ENCODE measurements at places on chromosomes 12 and 14.

DNA sequence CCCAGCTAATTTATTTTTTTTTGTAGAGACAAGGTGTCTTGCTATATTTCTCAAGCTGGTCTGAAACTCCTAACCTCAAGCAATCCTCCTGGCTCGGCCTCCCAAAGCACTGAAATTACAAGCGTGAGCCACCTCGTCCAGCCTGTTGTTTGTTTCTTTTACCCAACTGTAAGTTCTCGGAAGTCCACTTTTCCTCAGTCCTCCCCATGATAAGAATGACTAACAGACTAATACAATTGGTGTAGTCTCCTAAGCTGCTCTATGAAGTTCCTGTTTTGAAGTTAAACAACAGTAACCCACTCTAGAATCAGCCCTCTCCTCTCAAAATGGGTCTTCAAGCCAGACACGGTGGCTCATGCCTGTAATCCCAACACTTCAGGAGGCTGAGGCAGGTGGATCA, 36.5 kb downstream of the HIGD1C start:
- DNase-seq = no peak

GRCh38 chr12:31236998-31237637, 88.8 kb downstream of the SINHCAF start:
- no peak for DNase-seq

- DNase-seq = no peak
Observed at GRCh38 chr12:129409281-129409680, 494.5 kb downstream of the TMEM132D start.

- no peak for DNase-seq
Observed at GRCh38 chr12:110203546-110203945, 77.5 kb upstream of the ATP2A2 start.

- DNase-seq = no peak
Observed at GRCh38 chr12:25017336-25017735, 68.4 kb upstream of the BCAT1 start.

DNA sequence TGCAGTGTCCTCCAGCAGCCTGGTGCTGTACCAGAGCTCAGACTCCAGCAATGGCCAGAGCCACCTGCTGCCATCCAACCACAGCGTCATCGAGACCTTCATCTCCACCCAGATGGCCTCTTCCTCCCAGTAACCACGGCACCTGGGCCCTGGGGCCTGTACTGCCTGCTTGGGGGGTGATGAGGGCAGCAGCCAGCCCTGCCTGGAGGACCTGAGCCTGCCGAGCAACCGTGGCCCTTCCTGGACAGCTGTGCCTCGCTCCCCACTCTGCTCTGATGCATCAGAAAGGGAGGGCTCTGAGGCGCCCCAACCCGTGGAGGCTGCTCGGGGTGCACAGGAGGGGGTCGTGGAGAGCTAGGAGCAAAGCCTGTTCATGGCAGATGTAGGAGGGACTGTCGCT, 15.2 kb downstream of the C12orf43 start:
- no peak for DNase-seq

DNA sequence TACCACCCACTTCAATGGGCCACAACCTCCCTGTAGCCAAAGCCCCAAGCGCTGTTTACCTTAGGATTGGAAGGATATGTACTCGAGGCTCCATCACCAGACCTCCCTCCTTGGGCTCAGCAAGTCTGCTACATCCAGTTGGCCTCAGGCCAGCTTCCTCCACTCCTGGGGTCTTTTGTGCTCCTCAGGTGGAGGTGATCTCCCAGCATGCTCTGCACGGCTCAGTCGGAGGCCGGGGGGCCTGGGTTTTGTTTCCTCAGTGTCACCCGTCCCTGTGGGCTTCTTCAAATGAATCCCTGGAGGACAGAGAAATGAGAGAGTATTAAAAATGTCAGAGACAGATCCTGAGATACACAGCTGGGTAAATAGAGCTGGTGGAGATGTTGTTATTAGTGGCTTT, 723.1 kb upstream of the TBX3 start:
- no peak for DNase-seq

DNA sequence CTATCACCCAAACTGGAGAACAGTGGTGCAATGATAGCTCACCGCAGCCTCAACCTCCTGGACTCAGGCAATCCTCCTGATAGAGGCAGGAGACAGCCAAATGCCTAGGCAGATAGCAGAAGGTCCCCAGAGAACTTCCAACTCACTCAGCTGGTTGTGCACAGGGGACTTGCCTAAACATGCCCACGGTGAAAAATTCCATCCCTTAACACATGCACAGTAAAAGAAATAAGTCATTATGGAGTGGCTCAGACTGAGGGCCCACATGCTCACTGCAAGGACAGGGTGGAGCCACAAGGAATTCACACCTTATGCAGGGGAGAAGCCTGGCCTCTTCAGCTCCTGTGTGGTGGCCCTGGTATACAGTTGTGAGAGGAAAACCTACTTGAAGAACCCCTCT, 525.8 kb upstream of the ATP2B1 start:
- no peak for DNase-seq

GRCh38 chr14:55398679-55399078, 13.0 kb downstream of the ATG14 start:
- no peak for DNase-seq

DNA sequence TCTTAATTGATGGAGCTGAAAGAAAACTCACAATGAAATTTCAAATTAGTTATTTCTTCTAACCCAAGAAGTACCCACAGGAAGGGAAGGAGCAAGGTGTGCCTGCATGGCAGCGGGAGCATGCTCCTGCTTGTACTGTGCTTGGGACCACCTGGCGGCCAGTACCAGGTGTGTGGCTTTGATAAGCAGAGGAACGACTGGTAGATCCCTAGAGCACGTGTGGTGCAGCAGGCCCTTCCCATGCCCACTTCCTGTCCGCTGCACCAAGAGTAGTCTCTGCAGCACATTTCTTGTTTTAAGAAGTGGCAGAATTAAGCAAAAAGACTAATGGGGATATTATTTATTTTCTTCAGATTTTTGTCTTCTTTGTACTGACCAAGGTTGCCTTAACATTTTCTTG, 122.3 kb upstream of the ATF1 start:
- no peak for DNase-seq

- no peak for DNase-seq
Observed at GRCh38 chr12:88371416-88372183, 208.7 kb downstream of the KITLG start.

- DNase-seq = no peak
Observed at GRCh38 chr12:56922031-56922430, 12.2 kb downstream of the SDR9C7 start.

DNA sequence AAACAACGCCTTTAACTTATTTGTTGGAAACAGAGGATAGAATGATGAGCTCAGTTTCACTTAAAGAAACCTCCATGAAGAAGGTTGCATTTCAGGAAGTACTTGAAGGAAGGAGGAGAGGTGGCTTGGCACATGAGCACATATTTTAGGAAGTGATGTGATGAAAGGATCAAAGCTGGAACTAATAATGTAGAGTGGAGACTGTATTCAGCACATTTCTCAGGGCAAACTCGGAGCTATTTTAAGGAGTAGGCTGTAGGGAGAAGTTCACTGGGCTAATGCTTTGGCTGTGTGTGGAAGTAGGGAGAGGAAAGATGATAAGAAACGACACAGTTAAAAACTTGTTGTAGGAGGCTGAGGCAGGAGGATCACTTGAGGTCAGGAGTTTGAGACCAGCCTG, 272.8 kb downstream of the AKAP6 start:
- DNase-seq = no peak

DNA sequence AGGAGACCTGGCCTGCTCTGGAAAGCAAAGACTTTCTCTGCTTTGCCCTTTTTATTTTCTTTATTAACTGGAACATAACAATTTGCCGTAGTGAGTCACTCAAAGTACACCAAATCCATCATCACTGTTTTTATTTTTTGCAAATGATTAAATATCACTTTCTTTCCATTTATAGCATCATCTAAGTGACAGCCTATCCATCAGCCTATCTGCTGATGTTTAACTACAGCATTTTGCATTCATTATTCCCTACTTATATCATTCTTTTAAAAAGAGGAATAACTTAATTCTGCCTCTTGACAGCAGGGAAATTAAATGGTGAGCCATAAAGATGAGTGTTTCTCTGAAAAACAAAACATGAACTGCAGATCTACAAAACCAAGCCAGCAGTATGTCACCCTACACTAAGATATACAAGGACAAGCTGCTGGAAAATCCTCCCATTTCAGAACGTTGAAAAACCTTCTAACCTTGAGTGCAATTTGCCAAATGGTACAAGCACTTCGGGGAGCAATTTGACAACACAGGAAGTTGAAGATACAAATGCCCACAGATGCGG, 821.3 kb upstream of the TMEM132C start:
- no peak for DNase-seq

All from left lung (tissue), 14 donors.